T-cell (primary cell): ENCODE measurements at places on chromosomes 1 and 21.

DNA sequence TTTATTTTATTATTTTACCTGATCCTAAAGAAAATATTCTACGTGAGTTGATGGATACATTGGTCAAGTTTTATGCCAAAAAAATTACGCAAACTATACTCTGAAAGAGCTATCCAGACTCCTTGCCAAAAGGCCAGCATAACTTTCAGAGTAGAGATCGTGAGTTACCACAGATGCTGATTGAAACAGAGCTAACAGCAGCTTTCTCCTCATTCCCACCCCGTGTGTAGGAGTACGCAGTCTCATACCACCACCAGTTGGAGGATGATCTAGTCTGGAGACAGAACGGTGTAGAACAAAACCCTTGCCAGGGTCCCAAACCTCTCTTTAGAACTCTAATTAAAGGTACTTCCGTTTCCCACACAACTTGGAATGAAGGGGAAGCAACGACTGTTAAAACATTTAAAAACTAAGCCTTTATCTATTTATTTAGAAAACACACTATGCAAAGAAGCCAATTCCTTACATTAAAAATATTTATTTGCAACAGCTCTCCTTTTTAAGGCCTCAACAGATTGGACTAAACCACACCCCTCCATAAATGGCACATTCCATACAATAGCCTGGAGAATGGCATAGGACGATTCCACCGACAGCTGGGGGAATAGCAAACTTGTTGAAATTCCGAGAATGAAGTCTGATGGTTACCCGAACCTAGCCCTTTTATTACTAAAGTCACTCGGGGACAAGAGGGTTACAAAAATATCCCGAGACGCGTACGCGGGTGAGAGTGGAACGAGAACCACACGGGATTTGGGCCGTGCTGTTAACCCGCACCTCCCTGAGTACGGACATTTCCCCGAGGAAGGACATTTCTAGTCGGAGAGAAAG lies 1.4 kb downstream of the NUCKS1 start:
- DNase-seq: no peak

DNA sequence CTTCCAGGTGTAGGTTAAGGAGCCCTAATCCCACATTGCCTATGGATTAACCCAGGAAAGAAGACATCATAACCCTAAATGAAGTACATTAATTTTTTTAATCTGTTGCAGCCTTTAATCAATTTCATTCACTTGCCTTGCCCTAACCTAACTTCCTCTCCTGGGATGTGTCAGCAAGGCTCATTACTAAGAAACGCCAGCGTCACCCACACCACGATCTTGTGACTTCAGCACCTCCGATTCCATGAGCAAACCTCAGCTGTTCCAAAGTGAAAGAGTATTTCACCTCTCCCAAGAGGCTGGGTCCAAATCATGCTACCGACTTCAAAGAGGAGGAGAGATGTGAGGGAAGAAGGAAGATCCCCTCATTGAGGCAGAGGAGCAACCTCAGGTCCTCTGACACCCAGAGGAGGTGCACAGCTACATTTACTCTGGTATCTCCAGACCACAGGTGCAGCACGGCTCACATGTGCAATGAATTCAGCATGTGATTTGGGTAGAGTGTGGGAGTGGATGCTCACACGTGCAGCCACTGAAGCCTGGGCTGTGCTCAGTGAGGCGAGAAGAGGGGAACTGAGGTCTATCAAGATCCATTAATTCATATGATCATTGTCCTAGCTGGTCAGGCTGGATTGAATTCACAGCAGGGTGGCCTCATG lies 134.1 kb downstream of the SLC30A10 start:
- no peak for DNase-seq

- no peak for DNase-seq
These were observed 7.1 kb upstream of the CD34 start for GRCh38 chr1:207918011-207918410.

- no peak for DNase-seq
These were observed 95.1 kb downstream of the GPATCH2 start for GRCh38 chr1:217535601-217536377.

DNA sequence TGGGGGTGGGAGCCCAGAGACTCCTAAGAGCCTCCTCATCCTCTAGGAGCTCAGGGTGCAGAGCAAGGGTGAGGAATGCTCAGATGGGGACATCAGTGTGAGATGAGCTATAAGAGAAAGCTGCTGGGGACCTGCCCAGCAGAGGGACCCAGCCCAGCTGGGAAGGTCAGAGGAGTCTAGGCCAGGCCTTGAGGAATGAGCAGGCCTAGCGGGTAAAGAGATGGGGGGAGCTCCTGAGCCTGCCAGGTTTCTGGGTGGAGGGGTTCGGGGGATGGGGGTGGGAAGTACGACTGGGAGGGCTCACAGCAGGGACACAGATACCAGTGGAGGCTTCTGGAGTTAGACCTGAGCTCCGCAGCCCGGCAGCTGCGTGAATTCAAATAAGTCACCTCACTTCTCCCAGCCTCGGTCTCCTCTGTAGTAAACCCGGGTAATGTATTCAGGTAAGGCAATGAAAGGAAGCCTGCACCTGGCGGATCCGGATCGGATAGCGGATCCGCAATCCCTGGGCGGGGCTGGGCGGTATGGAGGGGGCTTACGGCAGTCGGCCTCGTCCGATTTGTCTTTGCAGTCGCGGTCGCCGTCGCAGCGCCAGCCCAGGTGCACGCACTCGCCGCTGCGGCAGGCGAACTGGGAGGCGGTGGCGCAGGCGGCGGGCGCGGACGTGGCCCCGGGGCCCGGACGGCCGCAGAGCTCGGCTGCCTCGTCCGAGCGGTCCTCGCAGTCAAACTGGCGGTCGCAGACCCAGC lies 38.0 kb upstream of the MAGOH start:
- no peak for DNase-seq
